ENCODE measurements at places on chromosomes 4 and X. TPM values are rescaled to one million over a fixed set of nuclear protein-coding genes. Genes with fewer than 3 reads are reported as not detected.

DAPP1 gene
- 31.3 TPM for total RNA-seq

NDNF gene
- total RNA-seq, result not detected

ATP10D gene
- total RNA-seq, result 25.5 TPM

LINC00632 gene
- total RNA-seq, result 0.53 TPM

ZNF630 gene
- total RNA-seq, result 2.0 TPM

SERPINA7 gene
- not detected for total RNA-seq

NLGN4X gene
- total RNA-seq, result 0.13 TPM

AR gene
- under 0.01 TPM for total RNA-seq

DDX3X gene
- total RNA-seq, result 395 TPM

- DNase-seq, result peak; percentile 63
Observed at GRCh38 chrX:38232079-38232686, 11.5 kb upstream of the SRPX start.

DNA sequence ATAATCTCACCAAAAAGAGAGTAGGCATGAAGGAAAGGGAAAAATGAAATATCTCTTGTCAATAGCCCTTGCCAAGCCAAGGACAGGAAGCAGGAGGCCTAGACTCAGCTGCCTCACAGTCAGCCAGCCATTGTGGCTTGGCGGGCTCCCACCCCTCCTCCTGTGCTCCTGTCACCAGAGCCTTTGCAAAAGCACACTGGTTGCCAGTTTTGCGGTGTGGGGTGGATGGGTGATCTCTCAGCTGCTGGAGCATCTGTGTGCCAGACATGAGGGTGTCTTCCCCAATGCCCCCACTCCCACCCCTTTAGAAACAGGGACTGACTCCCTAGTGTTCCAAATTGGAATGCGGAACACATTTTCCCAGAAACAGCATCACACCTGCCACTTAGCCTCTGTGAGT lies 26.1 kb downstream of the ARHGEF6 start:
- DNase-seq, result no peak

DNA sequence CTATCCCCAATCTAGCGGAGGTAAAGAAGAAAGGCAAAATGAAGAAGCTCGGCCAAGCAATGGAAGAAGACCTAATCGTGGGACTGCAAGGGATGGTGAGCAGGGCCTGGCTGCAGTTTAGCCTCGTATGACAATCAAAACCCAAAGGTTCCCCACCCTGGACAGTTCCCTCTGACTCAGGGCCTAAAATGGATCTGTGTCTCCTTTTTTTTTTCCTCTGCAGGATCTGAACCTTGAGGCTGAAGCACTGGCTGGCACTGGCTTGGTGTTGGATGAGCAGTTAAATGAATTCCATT lies 986 bp downstream of the HDAC6 start:
- DNase-seq, result no peak

GRCh38 chrX:29662759-29663503 lies 552.4 kb upstream of the MAGEB2 start:
- peak; percentile 93 for DNase-seq

GRCh38 chrX:69387567-69388487 lies 116.3 kb upstream of the NALF2 start:
- DNase-seq, result peak; percentile 15

GRCh38 chrX:45862801-45863200 lies 662.1 kb upstream of the DIPK2B start:
- no peak for DNase-seq

DNA sequence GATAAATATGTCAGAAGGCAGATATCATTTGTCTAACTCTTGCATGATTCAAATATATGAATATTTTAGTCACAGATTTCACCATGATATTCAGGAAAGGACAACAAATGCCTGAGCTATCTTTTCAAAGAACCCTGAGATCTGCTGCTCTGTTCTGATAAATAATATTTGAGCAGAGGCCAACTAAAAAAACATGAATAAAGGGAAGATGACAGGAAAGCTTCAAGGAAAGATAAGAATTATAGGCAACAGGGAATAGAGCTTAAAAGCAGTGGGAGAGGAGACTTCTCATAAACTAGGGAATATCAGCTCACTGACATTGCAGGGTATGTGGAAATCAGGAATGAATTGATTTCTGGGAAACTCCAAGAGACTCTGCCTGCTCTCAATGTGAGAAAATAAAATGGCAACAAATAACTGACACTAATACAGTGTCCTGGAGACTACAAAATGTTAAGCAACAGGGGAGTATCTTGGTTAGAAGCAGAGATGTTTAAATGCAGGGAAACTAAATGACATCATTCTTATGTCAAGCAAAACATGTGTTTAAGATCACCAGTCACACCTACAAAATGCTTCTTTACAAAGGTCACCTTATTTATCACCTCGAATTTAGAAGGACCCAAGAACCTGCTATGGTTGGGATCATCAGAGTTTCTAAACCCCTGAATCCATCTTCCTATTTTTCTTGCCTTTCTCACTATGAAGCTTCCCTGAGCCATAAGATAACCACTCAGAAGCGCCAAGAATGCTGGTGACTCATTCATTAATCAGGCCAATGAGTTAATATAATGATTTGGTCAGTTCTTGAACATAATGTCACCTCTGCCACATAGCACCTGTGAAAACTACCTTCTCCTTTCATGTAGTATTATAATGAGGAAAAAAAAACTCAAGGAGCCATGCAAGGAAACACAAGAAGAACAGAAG lies 78.1 kb downstream of the NDST3 start:
- peak; percentile 44 for DNase-seq

- peak; percentile 89 for DNase-seq
Observed at GRCh38 chrX:150635952-150636351, 57.2 kb upstream of the MTMR1 start.

DNA sequence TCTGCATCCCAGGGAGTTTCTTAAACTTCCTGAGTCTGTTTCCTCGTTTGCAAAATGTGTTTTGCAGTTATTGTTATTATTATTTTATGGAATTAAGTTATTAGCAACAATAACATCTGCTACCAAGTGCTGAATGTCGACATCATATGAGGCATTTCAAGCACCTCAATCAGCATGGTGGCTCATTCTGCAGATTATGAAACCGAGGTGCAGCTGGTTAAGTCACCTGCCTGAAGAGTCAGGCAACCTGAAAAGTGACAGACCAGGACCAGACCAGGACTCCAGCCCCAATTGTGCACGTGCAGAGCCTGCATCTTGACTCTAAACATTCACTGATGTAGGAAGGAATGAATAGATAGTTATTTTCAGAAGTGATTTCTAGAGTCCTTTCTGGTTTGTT lies 99.8 kb downstream of the AFAP1 start:
- DNase-seq, result peak; percentile 43

- peak; percentile 64 for DNase-seq
Observed at GRCh38 chrX:53280331-53281320, 758 bp downstream of the IQSEC2 start.

- DNase-seq, result peak; percentile 75
Observed at GRCh38 chr4:86894455-86894854, 2.2 kb upstream of the C4orf36 start.

DNA sequence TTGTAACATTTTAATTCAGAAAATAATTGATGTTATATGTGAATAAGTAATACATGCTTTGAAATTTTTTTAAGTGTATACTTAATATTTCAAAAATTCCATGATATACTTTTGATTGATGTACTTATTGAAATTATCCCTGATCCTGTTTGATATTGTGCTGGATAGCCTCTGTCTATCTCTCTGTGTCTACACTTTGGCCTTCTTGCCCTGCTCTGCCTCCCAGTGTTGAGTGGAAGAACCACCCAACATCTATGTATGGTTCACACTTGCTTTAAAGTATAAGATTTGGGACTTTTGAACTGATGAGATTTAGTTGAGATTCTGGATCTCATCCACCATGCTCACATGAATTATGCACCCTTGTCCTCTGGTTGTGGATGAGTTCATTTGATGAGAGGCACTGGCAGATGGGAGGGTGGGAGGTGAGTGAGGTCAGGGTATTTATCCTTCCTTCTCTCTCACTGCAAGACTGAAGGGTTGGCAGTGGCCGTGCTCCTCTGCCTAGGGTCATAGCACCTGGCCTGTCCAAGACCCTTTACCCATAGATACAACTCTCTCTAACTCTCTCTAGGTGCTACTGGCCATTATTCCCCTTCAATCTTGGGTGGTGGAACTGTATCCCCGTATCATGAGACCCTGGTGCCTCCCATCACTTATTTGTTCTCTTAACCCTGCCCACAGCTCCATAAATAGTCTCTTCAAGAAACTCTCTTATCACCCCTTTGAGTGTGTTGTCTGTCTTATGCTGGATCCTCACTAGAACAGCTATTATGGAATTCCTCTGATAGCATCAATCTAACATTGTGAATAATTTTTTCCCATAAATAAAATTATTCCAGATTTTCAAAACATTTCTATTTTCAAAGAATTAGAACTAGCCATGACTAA lies 75.2 kb downstream of the CORIN start:
- DNase-seq, result no peak

DNA sequence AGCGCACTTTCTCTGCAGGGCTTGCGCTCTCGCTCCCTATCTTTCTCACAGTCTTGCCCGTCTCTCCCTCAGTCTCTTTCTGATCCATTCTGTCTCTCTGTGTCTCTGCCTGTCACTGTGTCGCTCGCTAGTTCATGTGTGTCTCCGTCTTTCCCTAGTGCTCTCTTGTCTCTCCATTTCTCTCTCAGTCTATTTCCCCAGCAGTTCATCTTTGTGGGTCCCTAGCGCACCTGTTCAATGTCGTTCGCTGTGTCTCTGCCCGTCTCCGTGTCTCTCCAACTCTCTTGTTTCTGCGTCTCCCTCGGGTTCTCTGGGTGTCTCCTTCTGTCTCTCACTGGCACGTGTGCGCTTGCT lies 1.5 kb downstream of the GPR101 start:
- DNase-seq, result no peak

DNA sequence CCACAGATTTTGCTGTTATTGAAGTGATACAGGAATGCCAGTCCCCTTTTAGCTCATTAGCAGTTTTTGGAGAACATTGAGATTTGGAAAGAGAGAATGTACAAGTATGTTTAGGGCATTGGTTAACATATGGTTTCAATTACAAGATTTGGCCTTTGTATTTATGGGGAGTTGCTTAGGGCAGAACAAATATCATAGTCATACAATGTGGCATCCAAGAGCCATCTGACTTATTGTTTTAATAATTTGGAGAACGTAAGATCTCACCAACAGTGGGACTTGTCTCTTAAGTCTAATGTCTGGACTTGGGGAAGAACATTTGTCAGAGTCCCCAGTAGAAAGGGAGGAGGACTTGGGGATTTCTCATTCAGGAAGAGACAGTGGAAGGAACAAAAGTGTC lies 166.1 kb downstream of the STK32B start:
- DNase-seq, result no peak

- no peak for DNase-seq
Observed at GRCh38 chr4:185101354-185101890, 41.6 kb upstream of the SLC25A4 start.

DNA sequence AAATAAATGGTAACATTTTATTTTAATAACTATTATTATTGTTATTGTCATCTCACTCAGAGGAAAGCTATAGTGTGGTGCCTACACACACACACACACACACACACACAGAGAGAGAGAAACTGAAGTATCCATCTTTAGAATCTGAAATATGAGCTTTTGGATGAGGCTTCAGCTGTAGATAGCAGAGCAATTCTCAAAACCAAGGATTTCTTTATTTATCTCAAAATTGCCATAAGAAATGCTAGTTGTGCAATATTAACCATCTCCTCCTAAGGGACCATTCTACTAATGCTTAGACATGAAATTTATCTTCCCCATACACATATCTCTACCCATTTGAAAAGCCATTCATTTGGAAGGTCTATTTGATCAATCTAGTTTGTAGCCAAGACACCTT lies 50.1 kb upstream of the SGMS2 start:
- no peak for DNase-seq

DNA sequence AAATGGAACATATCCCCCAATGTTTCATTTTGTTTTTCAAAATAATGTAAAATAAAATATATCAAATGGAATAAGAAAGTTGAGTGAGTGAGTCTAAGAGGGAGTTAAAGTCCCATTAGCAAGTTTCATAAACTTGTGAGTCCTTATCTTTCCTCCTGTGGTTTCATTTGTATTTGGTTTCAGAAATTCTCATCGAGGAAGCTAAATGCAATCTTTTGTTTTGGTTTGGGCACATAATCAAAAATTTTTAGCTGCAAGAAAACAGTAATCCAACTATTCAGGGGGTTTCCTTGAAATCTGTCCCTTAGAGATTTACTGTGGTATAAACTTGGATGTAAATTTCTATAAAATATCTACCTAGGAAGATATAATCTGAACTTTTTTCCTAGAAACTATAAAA lies 124.2 kb downstream of the CAMK2D start:
- DNase-seq, result no peak

GRCh38 chrX:120365320-120365719 lies 3.4 kb downstream of the ATP1B4 start:
- DNase-seq, result no peak

DNA sequence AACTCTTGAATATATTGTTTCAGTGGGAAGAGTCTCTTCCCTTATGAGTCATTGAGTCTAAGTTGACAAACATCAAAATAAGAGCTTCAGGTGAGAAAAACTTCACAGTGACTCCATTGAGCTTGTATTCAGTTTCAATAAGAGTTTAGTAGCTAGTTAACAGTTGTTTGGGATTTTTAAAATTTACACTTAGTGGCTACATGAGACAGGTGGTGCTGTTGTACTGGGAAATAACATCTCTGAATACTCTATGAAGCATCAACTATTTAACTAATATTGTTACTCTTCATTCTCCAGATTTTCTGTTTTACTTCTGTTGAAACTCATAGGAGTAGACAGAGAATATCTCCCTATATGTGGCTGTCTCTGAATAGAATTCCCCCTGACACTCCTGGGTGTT lies 1609.1 kb downstream of the C4orf33 start:
- DNase-seq, result no peak

DNA sequence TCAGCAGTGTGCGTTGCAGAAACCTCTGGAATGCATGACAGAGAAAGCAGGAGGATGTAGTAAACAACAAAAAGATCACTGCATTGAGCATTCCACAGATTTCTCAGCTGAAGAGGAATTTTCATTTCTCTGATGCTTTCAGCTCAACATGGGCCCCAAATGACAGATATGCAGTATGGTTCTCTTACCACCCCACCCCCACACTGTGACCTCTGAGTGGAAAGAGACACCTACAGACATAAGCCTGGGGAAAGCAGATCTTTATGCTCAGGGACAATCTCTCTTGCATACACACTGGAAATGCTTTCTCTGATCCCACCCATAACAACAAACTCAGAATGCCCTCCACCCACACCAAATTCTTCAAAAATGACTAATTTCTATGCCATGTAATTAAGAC lies 983.7 kb upstream of the LCORL start:
- DNase-seq, result no peak
